ENCODE measurements at places on chromosomes 1 and 21.

DNA sequence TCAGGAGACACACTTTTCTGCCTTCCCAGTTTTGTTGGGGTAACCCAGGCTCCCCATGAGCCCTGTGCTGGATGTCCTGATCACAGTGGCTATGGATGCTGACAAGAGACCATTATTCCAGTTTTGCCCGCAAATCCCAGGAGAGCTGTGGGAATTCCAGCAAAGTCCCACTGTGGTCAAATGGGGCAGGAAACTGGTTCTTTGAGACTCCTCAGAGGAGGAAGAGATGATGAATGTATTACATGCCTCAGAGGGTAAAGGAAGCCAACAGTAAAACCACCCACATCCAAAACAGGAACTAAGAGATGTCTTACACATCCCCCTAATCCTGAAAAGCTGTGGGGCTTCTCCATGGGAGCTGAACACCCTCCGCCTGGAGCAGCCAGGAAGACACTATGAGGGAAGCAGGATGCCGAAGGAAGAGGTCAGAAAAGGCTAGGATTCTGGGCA lies 12.8 kb upstream of the MPZL1 start:
- DNase-seq, result no peak

GRCh38 chr1:82994616-82995263 lies 1004.2 kb downstream of the TTLL7 start:
- DNase-seq, result no peak

- no peak for DNase-seq
Observed at GRCh38 chr1:211335522-211336157, 9.0 kb downstream of the TRAF5 start.

- DNase-seq, result no peak
Observed at GRCh38 chr1:20634594-20635084, 1.4 kb downstream of the PINK1 start.

GRCh38 chr1:153670257-153670858 lies 435 bp downstream of the ILF2 start:
- no peak for DNase-seq

DNA sequence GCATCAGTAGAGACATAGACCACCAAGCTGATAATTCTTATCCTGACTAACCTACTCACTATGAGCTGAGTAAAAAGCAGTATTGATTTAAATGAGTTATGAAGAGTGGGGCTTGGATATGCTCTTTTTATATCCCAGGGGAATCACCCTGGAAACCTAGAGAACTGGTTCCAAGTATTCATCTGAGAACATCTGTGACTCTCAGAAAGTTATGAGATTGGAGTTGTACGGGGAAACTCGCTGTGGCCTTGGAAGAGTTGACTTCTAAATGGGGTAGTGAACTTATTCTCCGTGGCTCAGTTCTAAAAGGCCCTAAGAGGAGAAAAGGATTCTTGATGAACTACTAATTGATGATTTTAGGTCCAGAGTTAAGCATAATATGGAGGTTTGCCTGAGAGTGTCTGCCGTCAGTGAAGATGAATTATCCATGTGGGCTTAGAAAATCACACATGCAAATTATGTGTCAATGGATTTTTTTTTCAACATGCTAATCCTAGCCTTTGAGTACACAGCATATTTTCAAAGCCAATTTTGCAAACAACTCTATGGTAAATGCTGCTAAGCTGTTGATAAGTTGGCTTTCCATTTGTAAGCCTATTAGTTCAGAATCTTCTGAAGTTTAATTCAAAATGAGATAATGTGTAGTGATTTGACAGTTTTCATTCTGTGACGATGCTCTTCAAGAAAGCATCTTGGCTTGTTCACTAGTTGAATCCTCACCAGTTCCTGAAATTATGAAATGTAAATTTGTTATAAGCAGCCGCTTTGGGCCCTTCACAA lies 122.7 kb downstream of the FGGY start:
- DNase-seq, result no peak

DNA sequence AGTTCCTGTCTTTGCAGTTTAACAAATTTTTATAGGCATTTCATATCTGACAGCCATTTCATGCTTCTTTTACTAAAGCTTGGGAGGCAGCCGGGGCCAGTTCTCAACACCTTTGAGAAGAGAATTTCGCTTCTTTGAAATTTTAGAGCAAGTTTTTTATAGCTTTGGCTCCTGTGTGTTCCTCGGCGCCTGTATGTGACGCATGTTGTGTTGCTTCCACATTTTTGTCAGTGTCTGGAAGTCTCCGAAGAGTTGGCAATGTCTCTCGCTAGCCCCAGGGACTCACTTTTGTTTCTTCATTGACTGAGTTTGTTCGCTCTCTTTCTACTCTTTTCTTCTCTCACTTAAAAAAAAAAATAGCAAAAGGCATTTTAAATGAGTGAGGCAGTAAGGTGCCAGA lies 386.9 kb upstream of the PLXNA2 start:
- DNase-seq, result no peak

GRCh38 chr1:47710329-47711071 lies 272.7 kb downstream of the FOXD2 start:
- DNase-seq, result peak; percentile 15

- DNase-seq, result no peak
Observed at GRCh38 chr1:39115271-39116110, 89.0 kb upstream of the MACF1 start.

GRCh38 chr1:175252561-175252960 lies 60.0 kb upstream of the KIAA0040 start:
- DNase-seq, result no peak

DNA sequence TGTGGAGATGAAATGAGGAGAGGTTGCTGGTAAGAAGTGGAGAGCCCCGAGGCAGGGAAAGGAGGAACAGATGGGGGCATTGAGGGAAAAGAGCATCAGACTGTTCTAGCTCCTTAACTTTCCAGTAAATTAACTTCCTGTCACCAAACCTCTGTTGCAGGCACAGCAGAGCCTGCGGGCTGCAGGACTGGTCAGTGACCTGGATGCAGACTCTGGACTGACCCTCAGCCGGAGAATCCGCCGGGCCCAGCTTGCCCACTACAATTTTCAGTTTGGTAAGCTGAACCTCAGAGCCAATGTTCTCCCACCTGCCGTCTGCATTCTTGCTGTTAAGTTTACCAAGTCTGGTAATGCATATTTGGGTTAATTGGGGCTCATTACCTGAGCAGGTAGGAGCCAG lies 2.5 kb upstream of the ECM1 start:
- no peak for DNase-seq

- no peak for DNase-seq
Observed at GRCh38 chr1:96498744-96499340, 222.7 kb upstream of the PTBP2 start.

GRCh38 chr1:162319493-162320175 lies 57.0 kb downstream of the SPATA46 start:
- no peak for DNase-seq

DNA sequence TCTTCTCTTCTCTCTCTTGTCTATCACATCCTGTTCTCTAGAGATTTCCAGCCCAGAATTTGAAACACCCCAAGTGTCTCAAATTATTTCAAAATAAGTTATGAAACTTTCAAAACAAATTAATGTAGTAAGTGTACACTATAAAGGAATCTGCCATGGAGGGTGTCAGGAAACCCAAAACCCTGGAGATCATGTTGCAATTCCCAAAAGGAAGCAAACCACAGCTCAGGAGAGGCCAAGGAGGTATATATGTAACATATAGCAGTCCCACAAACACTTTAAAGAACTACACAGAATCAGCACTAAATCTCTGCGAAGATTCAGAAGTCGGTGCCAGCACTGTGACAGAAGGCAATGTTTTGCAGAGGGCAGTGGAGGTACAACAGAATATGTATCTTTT lies 26.6 kb downstream of the PTPN14 start:
- DNase-seq, result no peak

DNA sequence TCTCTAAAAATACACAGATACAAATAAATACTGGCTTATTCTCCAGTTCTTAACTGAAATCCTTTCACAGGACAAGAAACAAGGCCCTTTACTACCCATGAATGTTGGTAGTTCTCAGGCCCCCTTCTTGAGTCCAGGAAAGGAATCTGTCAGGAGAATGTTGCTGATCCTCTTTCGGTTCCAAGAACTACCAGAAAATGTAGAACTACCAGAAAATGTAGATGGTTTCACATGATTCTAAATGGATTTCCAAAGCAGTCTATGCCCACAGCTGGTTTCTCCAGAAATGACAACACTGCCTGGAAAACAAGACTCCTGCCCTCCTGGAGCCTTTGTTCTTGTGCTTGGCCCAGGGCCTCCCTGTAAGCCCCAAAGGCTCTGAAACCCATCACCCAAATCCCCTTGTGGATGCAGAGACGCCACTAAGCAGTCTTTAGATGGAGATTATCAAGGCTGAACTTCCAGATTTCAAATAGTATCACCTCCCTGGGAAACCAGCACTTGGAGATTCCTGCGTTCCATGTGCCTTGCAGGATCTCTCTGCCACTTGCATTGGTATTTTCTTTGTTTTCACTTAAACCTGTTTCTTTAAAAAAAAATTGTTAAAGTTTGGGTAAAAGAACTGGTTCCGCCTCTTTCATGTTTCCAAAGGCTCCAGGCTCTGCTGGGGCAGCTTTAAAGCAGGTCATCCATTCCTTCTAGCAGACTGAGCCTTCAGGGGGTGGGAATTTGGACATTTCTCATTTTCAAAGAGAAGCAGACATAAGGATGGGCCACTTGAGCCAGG lies 53.4 kb downstream of the MAN1C1 start:
- DNase-seq, result no peak

GRCh38 chr1:229406798-229407197 lies 27.1 kb downstream of the ACTA1 start:
- no peak for DNase-seq

GRCh38 chr1:243529512-243529911 lies 273.7 kb downstream of the SDCCAG8 start:
- no peak for DNase-seq

GRCh38 chr1:101884621-101885020 lies 112.1 kb downstream of the OLFM3 start:
- no peak for DNase-seq

- DNase-seq, result no peak
Observed at GRCh38 chr1:109501644-109502363, 7.7 kb downstream of the AMIGO1 start.

GRCh38 chr1:17725084-17725719 lies 29.9 kb upstream of the ACTL8 start:
- no peak for DNase-seq

GRCh38 chr1:113940365-113941244 lies 11.5 kb downstream of the HIPK1 start:
- no peak for DNase-seq

GRCh38 chr1:28370239-28371009 lies 884 bp downstream of the PHACTR4 start:
- no peak for DNase-seq

GRCh38 chr21:45820171-45821091 lies 161.1 kb upstream of the COL6A1 start:
- peak; percentile 41 for DNase-seq

Data from stimulated activated CD8-positive, alpha-beta memory T cell treated with anti-CD3 and anti-CD28 coated beads, Interleukin-4, amount 100 ng/mL, for 1 hour (primary cell).